ENCODE measurements at places on chromosomes 3 and 15. TPM values are rescaled to one million over a fixed set of nuclear protein-coding genes. Genes with fewer than 3 reads are reported as not detected.
A peak's percentile ranks its signal among the peaks of the same experiment; 100 is the strongest.

LIPC gene
- polyA plus RNA-seq: 0.23 TPM

DNA sequence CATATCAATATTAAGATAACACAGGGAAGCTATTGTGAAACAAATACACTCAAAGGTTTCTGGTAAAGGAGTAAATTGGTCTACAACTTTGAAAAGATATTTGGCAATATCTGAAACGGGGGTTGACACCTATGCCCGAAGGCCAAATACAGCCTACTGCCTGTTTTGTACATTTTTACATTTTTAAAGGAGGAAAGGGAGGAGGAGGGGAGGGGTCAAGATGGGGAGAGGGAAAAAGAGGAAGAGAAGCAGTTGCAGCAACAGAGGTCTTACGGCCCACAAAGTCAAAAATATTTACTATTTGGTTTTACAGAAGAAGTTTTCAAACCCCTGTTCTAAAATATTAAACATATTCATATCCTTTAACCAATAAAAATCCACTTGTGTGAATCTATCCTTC is 94.2 kb downstream of the FMN1 start:
- no peak for DNase-seq

DNA sequence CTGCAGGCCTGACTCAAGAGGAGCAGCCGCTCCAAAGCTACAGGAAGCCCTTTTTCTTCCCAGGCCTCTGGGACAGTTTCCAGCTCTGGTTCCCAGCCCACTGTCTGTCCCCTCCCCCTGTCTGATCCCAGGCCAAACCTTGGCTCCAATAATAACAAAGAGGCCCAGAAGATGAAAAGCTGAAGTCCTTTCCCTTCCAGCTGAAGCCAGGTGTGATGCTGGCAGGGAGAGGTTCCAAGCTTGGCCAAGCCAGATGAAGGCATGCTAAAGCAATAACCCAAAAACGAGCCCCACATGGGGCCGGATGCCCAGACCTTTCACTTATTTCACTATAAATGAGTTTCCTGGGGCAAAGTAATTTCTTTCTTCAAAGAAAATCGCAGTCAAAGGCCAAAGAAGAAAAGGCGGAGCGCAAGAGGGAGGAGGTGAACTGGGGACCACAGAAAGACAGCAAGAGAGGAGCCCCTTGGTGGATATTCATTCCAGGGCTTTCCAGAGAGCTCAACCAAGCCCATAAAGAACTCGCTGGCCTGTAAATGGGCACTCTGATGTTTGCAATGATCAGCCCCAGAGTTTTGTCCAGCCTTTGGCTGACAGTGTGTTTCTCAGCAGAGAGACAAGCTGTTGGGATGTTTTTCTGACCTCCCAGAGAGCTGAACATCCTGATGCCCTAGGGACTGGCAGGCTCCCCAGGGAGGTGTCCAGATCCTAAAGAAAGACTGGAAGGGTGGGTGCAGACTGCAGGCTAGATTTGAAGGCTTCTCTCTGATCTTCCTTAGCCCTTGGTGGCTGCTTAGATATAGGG is 157.6 kb downstream of the UACA start:
- peak; percentile 91 for DNase-seq

FAM81A gene
- polyA plus RNA-seq: 0.93 TPM

DNA sequence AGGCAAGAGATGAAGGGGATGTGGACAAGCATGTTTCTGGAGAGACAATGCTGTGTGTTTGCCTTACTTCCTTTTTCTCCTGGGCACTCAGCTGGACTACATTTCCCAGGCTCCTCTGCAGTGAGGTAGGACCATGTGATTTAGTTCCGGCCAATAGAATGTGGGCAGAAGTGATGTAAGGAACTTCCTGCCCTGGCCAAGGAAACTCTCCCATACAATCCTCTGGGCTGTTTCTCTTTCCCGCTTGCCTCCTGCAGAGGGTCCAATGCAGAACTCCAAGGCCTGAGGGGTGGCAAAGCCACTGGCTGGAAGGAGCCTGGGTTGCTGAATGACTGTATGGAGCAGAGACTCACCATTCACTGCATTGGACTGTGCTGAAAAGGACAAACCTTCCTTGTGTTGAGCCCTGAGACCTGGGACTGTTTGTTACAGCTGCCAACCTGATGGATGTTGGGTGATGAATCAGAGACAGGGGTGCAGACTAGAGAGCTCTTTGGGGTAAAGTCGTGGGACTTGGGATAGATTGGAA is 82.7 kb upstream of the SLC6A6 start:
- DNase-seq: peak; percentile 67

DNA sequence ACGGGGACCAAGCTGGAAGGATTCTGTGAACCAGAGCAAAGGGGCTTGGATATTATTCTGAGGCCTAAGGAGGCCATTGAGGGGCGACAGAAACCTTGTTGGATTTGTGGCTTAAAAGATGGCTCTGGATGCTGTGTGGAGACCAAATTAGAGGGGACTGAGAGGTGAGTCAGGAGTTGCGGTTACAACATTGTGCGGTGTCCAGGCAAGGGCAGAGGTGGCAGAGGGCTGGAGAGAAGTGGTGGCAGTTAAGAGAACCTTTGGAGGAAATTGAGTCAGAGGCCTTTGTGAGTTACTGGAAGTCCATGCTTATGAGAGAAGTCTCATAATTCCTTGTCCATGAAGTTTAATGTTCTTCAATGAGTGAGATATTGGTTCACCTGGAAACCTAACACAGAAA is 143.2 kb downstream of the FAM43A start:
- DNase-seq: no peak

DNA sequence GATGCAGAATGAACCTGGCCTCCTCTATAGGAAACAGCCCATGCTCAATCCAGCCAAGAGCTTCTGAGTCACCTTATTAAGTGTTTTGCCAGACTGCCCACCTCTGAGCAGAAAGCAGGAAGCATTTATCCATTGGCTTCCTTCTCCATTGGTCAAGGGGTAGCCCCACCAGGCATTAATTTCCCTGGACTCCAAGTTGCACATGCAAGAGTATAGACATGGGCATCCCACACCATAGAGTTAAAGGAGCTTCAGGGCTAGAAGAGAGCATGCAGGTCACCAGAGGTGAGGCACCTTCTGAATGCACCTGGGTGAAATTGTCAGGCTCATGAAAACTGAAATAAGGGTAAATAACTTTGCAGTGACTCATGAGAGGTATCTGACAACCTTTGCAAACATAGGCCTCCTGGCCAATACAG is 230.8 kb upstream of the STAC start:
- DNase-seq: no peak

DNA sequence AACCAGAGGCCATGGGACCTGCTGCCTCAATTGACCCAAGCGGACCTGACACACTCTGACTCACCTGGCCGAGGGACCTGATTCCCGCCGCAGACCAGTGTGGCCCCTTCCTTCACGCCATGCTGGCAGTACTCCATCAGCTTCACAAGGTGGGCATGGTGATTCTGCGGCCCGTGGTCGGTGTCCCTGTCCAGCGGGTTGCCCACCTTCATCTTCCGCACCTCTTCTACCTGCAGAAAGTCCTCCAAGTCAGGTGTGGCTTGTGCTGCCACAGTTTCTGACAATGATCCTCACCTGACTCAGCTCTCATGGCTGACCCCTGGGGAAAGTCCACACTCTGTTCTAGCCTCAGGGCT is 25.9 kb upstream of the SLC41A3 start:
- no peak for DNase-seq

CPLX3 gene
- polyA plus RNA-seq: 1.4 TPM

GRCh38 chr3:55899887-55900286 is 412.8 kb upstream of the WNT5A start:
- DNase-seq: no peak

TUSC2 gene
- polyA plus RNA-seq: 46.3 TPM

CYP11A1 gene
- 10.2 TPM for polyA plus RNA-seq

HTR3E gene
- polyA plus RNA-seq: not detected

GRCh38 chr15:63052961-63053698 is 10.6 kb downstream of the TPM1 start:
- peak; percentile 43 for DNase-seq

DNA sequence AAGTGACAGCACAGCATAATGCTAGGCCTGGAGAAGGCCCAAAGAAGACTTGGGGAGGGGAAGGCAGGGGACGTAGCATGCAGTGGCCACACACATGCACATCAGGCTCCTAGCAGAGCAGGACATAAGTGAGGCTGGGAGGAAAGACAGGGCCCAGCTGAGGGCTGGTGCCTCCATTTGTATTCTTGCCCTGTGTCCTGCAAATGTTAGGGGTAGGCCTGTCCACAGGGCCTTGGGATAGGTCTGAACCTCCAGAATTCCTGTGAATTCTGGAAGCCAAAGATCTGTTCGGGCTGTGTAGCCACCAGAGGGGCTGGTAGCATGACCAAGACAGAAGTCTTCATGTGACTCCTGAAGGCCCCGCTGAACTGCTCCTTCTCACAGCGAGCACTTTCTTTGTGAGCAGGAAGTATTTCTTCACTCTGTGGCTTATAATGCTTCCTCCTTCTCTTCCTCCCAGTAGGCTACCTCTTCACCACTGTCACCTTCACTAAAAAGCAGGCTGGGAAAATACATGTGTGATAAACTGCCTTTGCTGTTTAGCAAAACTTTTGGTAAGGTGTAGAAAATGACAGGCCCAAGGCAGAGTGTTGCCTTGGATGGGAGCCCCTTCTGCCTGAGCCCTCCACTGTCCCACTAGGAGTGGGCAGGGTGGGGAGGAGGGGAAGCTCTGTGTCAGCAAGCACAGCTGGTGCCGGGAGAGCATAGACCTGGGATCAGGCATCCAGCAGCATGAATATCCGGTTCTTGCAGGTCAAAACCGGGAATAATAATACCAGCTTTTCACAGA is 8.4 kb downstream of the CERS3 start:
- no peak for DNase-seq

NFKBIZ gene
- 11.5 TPM for polyA plus RNA-seq

DIS3L gene
- 8.8 TPM for polyA plus RNA-seq

DNA sequence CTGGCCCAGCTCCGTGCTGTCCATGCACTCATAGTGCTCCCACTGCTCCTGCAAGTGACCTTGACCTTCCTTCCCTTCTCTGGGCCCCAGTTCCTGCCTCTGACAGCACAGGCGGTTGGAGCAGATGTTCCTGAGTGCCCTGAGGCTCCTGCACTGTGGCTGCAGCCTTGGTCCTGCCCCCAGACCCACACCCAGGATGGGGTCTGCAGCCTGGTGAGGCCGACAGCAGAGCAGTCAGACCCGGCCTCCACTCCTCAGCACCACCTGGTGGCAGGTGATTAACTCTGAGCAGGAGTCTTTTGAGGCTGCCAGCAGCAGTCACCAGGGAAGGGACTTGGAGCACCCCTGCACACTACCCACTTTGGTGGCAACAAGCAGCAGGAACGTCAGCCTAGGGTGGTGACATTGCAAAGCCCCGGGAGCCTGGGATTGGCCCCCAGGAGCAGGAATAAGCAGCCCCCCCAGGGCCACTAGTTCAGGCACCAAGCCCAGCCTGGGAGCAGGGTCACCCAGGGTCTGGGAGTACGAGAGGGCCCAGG is 64.6 kb downstream of the CYP11A1 start:
- peak; percentile 68 for DNase-seq

DLL4 gene
- polyA plus RNA-seq: 2.2 TPM

DNA sequence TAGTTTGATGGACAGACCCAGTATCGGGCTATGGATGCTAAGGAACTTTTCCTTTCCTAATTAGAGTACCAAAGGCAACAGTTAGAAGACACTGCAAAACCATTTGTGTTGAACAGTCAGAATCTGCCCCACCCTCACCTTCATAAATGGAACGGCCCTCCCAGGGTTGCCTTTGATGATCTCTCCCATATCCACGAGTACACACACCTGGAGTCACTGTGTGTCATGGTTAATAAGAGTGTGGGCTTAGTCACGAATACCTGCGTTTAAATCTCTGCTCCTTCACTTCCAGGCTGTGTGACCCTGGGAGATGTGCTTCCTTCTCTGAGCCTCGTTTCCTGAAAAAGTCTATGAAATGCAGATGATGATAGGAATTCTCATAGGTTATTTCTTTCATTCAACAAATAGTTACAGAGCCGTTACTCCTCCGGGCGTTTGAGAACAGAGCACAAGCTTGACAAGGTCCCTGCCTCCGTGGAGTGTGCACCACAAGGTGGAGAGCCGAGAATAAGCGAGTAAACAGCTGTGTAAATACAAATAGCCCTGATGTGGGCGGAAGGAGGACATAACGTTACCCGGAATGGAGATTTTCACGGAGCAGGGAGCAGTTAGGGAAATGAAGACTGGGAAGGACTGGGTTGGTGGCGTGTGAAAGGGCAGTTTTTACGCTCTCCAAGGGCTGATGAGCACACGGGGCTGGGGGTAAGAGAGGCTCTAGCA is 6.7 kb downstream of the SLC51A start:
- DNase-seq: no peak

Data from stomach (tissue), 19 donors.